C1 segment of cervical spinal cord (tissue), 14 donors: ENCODE measurements at places on chromosomes 16 and 17.

DNA sequence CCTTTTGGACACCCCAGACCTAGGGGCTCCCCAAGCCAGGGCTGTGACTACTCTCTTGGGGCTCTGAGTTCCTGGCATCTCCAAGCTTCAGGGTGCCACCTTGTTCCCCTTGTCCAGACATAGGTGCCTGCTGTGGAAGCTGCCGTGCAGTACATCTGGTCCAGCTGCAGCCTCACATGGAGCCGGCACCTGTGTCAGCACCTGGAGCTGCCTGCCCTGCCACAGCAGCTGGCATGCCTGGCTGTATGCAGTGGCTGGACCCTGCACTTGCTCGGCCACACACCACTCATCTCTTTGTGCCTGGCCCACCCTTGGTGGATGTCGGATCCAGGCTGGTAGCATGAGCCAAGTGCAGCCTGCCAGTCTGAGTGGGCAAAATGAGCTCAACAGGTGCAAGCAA, 775.8 kb downstream of the CDH11 start:
- no peak for DNase-seq

DNA sequence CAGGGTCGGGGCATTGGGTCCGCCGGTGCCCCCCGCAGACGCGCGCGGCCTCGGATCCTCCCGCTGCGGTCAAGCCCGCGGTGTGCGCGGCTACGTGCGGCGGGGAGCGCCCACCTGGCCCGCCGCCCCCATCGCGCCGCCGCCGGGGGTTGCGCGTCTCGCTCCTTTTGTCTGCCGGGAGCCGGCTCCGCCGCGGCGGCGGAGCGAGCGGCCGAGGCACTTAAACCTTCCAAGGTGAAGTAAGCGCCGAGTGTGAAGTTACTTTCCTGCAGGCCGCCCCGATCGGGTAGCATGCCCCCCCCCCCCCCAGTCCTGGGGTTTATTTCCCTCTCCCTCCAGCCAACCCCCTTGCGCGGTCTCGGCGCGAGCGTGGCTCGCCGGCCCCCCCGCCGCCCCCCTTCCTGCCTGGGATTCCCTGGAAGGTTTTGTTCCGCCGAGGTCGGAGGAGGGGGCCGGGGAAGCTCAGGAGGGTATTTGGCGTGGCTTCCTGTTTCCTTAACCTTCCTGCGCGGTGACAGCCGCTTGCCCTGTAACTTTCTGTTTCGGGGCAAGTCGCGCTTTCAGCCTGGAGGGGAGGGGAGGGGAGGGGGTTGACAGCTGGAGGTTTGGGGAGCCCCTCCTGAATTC, 56.6 kb upstream of the GSE1 start:
- no peak for DNase-seq

DNA sequence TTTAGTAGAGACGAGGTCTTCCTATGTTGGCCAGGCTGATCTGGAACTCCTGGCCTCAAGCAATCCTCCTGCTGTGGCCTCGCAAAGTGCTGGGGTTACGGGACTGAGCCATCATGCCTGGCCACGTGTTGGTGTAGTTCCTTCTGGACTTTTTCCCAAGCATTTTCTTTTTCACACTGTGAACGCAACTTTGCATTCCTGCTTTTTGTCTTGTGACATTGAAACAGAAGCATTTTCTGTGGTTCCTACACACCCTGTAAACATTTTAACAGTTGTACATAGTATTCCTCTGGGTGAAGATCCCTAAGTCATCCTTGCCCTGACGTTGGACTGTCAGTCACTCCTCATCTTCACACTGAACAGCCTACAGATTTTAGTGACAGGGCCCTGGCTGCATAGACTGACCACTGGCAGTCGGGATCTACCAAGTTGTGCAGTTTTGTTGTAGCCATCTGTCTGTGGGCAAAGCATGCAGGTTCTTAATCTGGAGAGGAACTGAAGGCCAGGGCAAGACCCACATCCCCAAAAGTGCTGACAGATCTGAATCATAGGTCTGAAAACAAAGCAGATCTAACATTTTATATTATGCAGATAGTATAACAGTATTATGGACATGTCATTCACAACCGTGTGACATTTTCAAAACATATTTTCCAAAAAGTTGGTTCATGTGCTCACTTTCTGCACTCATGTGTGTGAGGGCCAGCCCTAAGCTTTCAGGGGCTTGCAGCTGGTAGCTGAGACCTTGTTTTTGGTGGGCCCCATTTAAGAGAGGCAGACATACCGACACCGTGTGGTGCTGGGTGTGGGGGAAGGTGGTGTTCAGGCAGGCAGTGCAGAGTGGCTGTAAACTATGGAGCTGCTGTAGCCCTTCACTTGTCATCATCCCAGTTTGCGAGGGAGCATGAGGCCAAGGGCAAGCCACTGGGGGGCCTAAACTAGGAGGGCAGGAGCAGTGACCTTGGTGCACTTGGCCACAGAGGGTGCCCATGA, 59.9 kb downstream of the EPN2 start:
- no peak for DNase-seq

DNA sequence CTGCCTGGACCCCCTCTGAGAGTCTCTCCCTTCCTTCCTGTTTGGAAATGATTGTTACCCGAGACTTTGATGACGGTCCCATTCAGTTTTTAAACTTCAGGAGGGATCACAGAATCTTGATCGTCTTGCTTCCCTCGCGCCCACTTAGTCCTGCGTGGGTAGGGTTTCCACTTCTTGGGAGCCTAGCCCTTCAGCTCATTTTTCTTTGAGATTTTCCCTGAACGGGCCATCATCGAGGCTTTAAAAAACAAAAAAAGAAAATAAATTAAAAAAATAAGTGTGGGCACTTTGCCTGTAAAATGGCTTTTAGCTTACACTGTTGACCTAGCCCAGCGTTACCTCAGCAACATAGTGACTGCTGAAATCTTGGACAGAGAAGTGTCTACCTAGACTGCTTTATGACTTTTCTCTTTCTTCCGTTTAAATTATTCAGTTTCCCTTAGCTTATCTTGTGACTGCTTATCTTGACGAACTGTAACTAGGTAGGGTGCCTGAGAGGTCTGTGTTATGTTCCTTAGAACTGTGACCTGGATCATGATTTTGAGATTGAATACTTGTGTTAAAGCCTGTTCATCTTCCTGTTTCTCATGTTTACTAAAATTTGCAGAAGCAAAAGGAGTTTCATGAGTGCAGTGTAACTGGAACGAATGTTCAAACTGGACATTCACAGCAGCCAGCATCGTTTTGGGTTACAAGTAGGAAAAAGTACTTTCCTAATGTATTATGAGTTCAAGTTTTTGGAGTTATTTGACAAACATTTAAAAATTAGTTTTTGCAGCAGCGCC, 874 bp downstream of the WWP2 start:
- DNase-seq, result no peak

DNA sequence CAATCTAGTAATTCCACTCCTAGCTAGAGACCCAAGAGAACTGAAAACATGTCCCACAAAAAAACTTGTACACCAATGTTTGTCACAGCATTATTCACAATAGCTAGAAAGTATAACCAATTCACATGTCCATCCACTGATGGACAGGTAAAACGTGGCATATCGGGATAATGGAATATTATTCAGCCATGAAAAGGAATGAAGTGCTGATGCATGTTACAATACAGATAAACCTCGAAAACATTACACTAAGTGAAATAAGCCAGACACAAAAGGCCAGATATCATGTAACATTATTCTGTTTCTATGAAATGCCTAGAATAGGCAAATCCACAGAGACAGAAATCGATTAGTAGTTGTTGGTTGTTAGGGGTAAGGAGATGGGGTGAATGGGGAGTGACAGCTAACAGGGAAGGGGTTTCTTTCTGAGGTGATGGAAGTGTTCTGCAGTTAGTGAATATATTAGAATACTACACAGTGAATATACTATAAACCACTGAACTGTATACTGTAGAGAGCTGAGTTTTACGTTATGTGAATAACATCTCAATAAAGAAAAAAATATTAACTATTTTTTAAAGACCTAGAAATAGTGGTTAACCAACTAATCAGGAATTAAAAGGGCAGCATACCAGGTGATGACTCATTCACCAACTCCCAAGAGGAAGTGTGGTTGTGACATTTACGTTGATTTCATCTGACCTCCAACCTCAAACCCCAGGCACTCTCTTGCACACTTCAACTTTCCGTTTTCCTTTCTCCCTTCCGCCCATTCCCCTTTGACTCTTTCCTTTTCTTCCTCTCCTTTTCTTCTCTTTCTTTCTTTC, 48.6 kb downstream of the GAS7 start:
- DNase-seq, result no peak

GRCh38 chr16:73670836-73671820, 623.2 kb upstream of the ZFHX3 start:
- no peak for DNase-seq

DNA sequence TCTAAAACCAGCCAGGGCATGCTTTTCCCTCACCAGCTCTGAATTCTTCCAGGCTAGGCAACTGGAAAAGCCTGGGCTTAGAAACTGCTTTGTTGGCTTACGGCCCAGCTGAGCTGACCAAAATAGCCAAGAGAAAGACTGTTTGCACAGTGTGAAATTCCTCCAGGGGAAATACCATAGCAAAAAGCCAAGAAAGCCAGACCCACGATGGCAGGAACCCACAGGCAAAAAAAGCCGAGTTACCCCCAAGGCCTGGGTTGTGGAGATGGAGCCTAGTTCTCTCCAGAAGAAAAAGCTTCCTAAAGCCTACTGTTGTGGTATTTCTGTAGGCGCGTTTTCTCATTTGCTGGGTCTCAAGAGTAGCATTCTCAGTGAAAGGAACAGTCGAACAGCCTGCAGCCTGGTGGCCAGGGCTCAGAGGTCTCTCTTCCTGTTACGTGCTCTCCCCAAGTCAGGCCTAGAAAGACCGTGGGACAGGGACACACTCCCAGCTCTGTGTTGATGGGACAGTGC, 9.2 kb downstream of the SP2 start:
- peak; percentile 49 for DNase-seq

GRCh38 chr17:38509772-38510420, 81.6 kb downstream of the ARHGAP23 start:
- DNase-seq, result no peak

DNA sequence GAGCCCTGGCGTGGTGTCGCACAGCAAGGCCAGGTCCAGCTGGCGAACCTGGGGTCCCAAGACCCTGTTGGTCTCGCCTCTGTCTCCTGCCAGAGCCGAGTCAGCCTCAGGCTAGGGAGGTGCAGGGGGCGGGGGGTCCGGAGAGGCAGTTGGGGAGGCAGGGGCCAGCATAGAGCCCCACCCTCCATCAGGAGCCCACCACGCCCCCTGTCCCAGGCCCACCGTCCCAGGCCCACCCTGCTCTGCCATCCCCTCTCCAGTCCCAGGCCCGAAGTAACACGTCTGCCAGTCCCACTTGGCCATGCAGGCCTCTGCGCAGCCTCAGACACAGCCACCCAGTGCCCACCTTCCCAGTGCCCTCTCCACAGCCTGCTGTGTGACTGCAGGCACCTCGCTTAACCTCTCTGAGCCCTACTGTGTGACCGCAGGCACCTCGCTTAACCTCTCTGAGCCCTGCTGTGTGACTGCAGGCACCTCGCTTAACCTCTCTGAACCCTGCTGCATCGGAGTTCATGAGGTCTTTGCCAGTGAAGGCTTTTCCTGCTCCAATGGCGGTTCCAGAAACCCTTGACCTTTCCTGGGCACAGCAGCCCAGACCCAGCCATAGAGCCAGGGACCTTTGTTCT, 29.3 kb downstream of the ZNF469 start:
- DNase-seq, result no peak
